ENCODE measurements at places on chromosomes 7 and 10. TPM values are rescaled to one million over a fixed set of nuclear protein-coding genes. Genes with fewer than 3 reads are reported as not detected.

KNDC1 gene
- total RNA-seq: 1.1 TPM

LIPK gene
- total RNA-seq: not detected

FRMD4A gene
- 2.4 TPM for total RNA-seq

SPDYE16 gene
- total RNA-seq: 2.9 TPM

- no peak for DNase-seq
Measured at GRCh38 chr7:54477083-54477482, 65.1 kb upstream of the VSTM2A start.

DNA sequence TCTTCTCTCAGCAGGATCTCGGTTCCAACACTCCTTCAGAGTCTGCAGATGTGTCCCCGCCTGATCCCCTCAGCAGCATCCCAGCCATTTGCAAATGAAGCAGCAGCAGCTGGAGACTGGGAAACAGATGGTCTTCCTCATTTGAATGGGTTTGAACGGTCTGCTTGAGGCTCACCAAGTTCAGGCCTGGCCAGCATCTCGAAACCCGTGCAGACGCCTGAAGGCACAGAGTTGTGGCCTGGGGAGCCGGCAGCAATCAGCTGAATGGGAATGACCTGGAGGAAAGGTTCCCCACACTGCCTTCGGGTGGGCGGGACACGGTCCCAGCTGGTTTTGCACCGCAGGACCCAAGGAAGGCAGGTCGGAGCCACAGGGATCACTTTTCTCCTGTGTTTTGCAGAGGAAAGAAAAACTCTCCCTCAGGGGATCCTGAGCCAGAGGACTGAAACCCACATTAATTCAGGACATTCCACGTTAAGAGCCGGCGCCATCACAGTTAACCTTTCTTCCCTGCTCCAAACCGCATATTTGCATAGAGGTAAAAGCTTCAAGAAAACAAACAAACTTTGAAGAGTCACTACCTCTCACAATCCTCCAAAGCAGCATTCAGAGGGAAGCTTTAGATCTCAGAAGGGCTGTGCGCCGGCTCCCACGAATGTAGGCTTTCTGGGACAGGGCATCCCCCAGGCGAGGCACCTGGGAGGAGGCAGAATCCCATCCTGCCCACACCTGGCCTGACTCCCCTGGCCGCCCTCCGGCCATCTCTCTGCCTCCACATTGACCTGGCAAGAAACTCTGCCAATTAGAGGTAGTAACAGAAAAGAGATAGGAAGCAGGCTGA, 17.7 kb downstream of the FGFR2 start:
- no peak for DNase-seq

GRCh38 chr10:98264378-98265065, 3.5 kb downstream of the LOXL4 start:
- DNase-seq: no peak

DNA sequence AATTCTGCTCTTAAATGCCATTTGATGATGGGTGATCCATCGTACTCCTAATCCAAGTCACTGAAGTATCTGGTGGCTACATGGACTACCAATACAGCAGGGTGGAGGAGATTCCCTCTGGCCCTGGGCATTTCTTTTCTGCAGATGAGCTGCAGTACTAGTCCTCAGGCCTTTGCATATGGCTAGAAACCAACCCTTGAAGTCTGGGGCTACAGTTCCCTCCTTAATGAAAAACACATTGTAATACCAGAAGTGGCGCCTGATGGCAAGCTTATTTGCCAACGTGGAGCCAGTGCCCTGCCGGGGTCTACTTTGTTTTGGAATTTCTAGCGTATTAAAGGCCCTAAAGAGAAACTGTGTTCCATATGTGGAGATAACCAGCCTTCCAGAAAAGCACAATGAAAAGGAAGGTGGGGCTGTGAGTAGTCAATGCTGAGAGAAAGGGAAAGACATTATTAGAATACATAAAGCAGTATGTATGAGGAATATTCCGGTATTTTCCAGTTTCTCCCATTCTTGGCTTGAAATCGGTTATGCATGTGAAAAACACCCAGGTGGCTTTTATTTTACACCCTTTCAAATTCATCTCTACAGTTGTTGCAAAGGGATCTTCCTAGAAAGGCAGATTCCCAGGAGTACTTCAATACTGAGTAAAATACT, 368.8 kb downstream of the PRPF18 start:
- DNase-seq: no peak

- DNase-seq: no peak
Measured at GRCh38 chr7:19698331-19698730, 10.5 kb downstream of the POLR1F start.

GRCh38 chr7:79475455-79475854, 22.0 kb upstream of the MAGI2 start:
- DNase-seq: no peak

DNA sequence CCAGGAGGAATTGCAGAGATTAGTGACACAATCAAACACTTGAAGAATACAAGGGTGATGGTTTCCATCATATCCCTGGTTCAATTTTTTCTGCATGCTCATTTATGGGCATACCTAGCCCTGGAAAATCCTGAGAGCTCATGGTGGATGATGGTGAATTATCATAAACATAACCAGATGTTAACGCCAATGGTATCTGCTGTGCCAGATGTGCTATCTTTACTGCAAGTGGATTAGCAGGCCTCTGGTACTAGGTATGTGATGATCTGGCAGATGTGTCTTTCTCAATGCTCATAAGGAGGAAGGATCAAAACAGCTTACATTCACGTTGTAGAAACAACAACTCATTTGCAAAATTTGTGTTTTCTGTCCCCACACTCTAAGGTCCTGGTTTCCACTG, 150.5 kb downstream of the FZD1 start:
- DNase-seq: no peak

GRCh38 chr7:104903044-104903443, 111.0 kb upstream of the KMT2E start:
- DNase-seq: no peak
